Stimulated activated CD4-positive, alpha-beta T cell treated with anti-CD3 and anti-CD28 coated beads, Interleukin-2, amount 100 ng/mL, for 48 hours (primary cell): ENCODE measurements at places on chromosomes 5 and 9.

DNA sequence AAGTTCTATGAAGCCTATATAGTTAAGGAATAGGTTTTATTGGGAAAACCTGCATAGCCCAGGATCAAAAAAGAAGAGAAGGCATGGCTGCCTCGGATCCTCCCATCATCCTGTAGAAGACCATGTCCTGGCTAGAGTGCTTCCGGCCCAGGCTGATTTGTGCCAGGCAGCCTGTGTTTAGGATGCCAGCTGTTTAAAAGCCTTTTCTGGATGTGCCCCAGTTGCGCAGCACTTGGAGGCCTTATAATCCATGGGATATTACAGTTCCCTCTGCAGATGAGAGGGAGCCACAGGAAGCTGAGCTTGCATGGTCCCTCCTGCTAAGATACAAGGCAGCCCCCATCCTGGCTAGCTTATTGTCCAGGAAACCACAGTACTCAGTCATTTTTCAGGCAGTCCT, 97.9 kb downstream of the CHSY3 start:
- DNase-seq: no peak

- DNase-seq: no peak
Measured at GRCh38 chr5:142320430-142320738, 4.4 kb downstream of the SPRY4 start.

- no peak for DNase-seq
Measured at GRCh38 chr9:89862316-89862715, 257.5 kb downstream of the GADD45G start.

DNA sequence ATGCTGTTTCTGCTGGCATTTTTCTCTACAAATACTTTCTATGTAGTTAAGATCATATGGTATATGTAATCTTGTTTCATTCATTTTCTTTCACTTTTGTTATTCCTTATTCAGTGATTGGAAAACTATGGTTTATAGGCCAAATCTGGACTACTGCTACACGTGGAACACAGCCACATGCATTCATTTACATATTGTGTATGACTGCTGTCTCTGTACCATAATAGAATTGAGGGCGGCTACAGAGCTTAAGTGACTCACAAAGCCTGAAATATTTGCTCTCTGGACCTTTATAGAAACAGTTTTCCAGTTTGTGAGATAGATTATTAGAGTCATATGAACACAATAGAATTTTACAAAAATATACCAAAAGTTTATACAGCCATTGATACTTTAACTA, 133.6 kb upstream of the CDKN2B start:
- DNase-seq: no peak

DNA sequence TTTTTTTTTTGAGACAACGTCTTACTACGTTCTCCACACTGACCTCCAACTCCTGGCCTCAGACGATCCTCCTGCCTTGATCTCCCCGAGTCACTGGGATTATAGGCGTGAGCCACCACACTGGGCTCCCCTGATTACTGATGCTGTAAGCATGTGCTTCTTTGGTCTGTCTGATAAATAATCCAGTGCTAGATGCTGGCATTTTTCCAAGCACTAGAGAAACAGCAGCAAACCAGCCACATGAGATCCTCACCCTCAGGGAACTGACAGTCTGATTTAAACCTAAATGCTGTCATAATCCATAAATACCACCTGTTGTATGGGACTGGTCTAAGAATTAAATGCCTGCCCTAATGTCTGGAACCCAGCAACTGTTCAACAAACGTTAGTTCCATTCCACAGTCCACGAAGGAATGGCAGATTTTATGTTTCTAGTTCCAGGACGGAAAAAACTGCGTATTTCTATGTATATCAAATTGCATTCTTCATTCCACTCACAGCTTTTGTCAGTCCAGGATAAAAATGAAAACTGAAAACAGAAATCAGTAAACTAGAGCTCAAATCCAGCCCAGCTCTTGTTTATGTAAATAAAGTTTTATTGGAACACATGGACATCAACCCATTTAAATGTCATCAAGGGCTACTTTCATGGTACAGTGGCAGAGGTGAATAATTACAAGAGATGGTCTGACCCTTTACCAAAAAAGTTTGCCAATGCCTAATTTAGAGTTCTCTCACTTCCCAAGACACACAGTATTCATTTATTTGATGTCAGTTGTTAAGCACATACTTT, 20.1 kb downstream of the SLC35D2 start:
- no peak for DNase-seq

DNA sequence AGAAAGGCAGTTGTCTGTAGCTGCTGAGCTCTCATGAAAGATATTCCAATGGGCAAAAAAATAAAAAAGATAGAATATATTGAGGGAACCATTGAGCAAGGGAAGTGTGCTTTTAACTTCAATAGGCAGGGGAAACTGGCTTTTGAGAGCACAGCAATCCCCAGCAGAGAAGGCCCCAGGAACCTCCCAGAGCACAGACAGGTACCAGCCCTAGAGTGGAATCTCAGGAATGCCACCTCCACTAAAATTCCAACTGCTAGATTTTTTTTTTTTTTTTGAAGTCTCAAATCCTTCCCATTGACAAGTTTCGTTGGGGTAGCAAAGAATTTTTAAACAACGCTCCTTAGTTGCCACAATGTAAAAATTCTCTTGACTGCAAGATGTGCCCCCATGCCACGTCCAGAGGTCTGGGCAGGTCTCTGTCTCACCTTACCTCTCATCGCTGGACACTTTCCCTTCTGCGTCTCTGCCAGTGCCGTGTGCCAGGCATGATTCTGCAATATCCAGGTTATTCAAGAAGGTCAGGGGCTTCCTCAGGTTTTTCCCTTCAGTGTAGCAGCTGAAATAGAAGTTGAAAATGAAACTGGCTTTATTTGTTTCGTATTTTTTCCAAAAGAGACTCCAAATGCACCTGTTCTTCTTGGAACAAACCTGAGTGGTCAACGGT, 64.2 kb upstream of the IRX1 start:
- DNase-seq: no peak

DNA sequence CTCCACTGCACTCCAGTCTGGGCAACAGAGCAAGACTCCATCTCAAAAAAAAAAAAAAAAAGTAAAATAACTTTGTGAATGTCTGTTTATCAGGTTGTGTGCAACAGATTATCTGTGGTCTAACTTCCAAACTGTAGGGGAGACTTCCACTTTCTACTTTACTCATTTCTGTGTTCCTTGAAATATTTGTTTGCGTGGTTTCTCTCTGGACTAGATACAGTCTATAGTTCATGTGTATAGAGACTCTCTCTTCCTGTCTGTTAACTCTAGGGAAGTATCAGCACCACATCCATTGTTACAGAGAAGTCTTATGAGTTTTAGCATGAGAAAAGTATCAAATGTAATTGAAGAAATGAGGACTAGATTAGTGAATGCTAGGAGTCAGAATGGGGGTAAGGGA, 168.3 kb downstream of the LPAR1 start:
- no peak for DNase-seq

DNA sequence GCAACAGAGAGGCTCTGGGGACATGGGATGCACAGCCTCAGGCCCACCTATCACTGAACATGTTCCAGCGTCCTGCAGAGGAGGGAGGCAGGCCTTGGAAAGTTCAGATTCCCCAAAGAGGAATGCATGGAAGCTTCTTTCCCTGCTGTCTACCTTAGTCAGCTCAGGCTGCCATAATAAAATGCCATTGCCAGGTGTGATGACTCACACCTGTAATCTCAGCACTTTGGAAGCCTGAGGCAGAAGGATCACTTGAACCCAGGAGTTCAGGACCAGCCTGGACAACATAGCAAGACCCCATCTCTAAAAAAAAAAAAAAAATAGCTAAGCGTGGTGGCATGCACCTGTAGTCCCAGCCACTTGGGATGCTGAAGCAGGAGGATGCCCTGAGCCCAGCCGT, 24.5 kb upstream of the TOR1B start:
- no peak for DNase-seq

DNA sequence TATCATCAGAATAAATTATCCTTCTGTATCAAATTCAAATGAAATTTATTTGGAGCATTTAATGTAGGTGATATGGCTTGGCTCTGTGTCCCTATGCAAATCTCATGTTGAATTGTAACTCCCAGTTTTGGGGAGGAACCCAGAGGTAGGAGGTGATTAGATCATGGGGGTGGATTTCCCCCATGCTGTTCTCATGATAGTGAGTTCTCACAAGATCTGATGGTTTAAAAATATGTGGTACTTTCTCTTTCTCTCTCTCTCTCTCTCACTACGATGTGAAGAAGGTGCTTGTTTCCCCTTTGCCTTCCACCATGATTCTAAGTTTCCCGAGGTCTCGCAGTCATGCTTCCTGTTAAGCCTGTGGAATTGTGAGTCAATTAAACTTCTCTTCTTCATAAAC, 678.4 kb upstream of the RGMB start:
- no peak for DNase-seq

DNA sequence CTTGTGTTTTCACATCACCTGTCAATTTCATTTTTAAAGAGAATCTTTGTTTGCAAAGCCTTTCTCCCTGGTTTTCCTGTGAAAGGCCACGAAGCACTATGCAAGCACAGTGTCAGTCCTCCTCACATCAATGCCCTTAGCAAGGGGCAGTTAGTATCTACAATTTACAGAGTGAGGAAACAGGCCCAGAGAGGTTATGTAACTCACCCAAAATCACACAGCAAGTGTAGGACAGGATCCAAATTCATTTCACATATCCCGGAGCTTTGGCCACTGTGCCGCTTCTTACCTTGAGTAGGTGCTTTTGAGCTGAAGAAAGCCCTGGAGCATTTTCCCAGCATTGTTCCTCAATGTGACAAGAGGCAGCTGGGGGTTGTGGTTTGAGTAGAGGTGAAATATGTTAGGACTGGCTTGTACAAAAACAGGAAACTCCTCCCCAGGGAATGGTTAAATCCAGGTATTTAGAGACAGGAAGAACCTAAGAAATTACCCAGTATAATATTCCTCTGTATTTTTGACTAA, 283.8 kb downstream of the NTRK2 start:
- DNase-seq: no peak

GRCh38 chr5:1937590-1937989, 54.9 kb upstream of the IRX4 start:
- no peak for DNase-seq

- DNase-seq: no peak
Measured at GRCh38 chr5:55370291-55370925, 62.6 kb downstream of the MTREX start.

DNA sequence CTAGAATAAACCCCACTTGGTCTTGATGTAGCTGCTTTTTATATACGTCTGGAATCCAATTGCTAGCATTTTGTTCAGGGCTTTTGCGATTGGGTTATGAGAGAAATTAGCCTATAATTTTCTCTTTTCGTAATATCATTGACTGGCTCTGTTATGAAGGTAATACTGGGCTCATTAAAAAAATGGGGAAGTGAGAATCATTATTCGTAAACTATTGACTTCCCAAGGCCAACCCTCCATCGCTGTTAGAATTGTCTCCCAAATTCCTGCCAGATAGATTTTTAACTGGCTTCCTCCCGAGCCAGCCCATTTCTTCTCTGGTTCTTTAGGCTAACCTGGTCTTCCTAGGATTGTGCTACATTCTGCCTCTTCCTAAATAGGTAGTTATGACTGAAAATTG, 35.9 kb upstream of the GRPEL2 start:
- no peak for DNase-seq

GRCh38 chr5:126003309-126003708, 419.9 kb upstream of the GRAMD2B start:
- no peak for DNase-seq

GRCh38 chr5:157004893-157005551, 42.0 kb upstream of the TIMD4 start:
- no peak for DNase-seq

GRCh38 chr5:32420506-32420905, 24.0 kb downstream of the ZFR start:
- no peak for DNase-seq

- DNase-seq: no peak
Measured at GRCh38 chr5:574906-575305, 37.2 kb upstream of the CEP72 start.
